ENCODE measurements at places on chromosomes 16 and 17. TPM values are rescaled to one million over a fixed set of nuclear protein-coding genes. Genes with fewer than 3 reads are reported as not detected.
A peak's percentile ranks its signal among the peaks of the same experiment; 100 is the strongest.

GRCh38 chr17:73693071-73693470 lies 48.8 kb upstream of the SDK2 start:
- no peak overlapping the region for H3K4me3 ChIP-seq
- H3K36me3 ChIP-seq: no peaks in the 10 kb centered on the region
- no peak for DNase-seq
- H3K27ac ChIP-seq: no peak overlapping the region
- no peaks in the 10 kb centered on the region for H3K27me3 ChIP-seq

- H3K4me3 ChIP-seq: no peak overlapping the region
- no peaks in the 10 kb centered on the region for H3K36me3 ChIP-seq
- H3K4me1 ChIP-seq: no peaks in the 10 kb centered on the region
- H3K27ac ChIP-seq: no peak overlapping the region
These were observed 280.1 kb upstream of the MON1B start for GRCh38 chr16:76910931-76911330.

- H3K4me1 ChIP-seq: no peaks in the 10 kb centered on the region
- H3K36me3 ChIP-seq: peaks cover 2% of the 10 kb centered on the region
- H3K27ac ChIP-seq: no peak overlapping the region
- no peak overlapping the region for H3K4me3 ChIP-seq
- peak; percentile 69 for DNase-seq
These were observed 12.4 kb downstream of the ZNF213 start for GRCh38 chr16:3147046-3147756.

DNA sequence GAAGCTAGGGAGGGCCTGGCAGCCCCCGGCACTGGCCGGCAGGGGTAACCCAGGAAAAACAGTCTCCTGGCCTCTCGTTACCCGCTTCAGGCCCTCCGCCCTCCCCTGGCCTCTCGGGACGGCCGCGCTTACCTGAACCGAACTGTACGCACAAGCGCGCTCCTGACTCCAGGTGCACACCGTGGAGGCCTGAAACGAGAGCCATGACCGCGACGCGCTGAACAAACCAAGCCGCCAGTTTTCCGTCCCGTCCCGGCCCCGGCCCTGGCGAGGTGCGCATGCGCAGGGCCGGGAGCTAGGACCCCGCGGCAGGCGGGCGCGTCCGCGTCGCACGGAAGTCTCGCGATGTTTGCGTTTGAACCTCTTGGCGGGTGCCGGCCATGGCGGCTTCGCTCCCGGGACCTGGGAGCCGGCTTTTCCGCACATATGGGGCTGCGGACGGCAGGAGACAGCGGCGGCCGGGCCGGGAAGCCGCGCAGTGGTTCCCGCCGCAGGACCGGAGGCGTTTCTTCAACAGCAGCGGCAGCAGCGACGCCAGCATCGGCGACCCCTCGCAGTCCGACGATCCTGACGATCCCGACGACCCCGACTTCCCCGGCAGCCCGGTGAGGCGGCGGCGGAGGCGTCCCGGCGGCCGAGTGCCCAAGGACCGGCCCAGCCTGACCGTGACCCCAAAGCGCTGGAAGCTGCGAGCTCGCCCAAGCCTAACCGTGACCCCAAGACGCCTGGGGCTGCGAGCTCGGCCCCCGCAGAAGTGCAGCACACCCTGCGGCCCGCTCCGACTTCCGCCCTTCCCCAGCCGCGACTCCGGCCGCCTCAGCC lies at the start of gene HASPIN:
Gene HASPIN (plus strand): TSS at position 348 of the 822 bp plus-strand sequence. CDS start 33 bp downstream, at position 381.
- H3K27me3 ChIP-seq: no peaks in the 10 kb centered on the region
- no peaks in the 10 kb centered on the region for H3K36me3 ChIP-seq
- peak; percentile 98 for DNase-seq
- H3K4me1 ChIP-seq: no peaks in the 10 kb centered on the region
- peak within 1 kb of the TSS; percentile 52 for H3K4me3 ChIP-seq
- H3K27ac ChIP-seq: no peak within 1 kb of the TSS

The DOC2A gene
- total RNA-seq: 0.23 TPM

GRCh38 chr16:67356396-67356795 lies 29.8 kb downstream of the LRRC36 start:
- no peak overlapping the region for H3K27ac ChIP-seq
- no peaks in the 10 kb centered on the region for H3K36me3 ChIP-seq
- no peak overlapping the region for H3K4me3 ChIP-seq
- H3K4me1 ChIP-seq: no peaks in the 10 kb centered on the region
- no peaks in the 10 kb centered on the region for H3K27me3 ChIP-seq

DNA sequence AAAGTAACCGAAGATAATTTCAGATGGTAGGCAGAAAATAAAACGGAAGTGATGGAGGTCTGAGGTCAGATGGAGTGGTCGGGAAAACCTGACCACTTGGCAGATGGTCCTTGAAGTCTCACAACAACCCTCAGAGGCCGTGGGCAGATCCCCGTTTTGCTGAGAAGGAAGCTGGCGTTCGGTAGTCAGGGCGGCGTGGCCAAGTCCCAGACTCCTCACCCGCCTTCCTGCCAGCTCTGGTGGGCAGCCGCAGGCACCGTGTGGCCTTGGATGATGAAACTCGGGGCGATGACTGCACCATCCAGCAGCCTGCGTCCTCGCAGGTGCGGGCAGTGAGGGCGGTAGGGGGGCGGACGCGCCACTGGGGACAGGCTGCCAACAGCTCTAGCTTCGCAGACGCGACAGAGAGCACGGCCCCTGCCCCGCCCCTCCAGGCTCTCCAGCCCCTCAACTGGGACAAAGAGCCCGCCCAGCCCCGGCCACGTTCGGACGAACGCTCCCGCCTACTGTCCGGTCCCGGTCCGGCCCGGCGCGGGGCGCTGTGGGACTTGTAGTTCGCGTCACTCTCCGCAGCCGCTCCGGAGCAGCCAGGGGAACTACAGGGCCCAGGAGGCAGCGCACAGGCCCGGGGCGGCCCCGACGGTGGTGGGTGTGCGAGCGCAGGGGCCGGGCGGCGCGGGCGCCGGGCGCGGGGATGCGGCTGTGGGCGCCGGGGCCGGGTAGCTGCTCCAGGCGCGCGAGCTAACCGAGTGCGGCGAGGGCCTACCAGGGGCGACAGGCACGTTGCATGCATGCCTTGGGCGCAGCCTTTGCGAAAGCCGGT lies at the start of gene GPT2:
Gene GPT2 (plus strand): TSS at position 673 of the 823 bp plus-strand sequence. CDS start 354 bp downstream, outside the sequence.
- no peaks in the 10 kb centered on the region for H3K36me3 ChIP-seq
- peak; percentile 100 for DNase-seq
- H3K4me1 ChIP-seq: no peaks in the 10 kb centered on the region
- H3K4me3 ChIP-seq: peak within 1 kb of the TSS; percentile 69
- H3K27me3 ChIP-seq: no peaks in the 10 kb centered on the region
- H3K27ac ChIP-seq: no peak within 1 kb of the TSS

DNA sequence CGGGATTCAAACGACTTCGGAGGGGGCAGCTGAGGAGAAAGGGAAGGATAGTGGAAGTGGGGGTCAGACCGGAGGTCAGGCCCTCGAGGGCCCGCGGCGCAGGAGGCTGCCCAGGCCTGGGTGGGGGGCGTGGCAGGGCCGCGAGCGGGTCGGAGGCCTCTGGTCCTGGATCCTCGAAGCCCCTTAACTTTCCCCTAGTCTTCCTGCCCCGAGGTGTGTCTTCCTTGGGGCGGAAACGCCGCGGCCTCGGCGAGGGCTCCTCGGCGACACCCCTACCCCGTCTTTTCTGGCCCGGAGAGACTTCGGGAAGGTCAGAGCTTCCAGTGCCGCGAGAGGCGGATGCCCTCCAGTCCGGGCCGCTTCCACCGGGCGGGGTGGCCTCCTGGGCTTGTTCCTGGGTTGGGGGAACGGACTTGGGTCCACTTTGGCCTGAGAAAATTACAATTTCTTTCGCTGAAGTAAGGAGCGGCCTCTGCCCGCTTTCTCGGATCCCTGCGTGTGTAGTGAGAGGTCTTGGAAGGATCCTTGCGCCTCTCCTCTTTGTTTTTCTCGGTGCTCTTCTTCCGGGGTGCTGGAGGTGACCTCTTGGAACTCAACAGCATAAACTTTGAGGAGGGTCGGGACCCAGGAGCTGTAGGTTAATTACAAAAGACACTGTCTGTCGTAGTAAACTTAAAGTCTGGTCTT lies 491 bp downstream of the IST1 start:
- no peaks in the 10 kb centered on the region for H3K27me3 ChIP-seq
- no peaks in the 10 kb centered on the region for H3K36me3 ChIP-seq
- H3K4me3 ChIP-seq: peak overlapping the region; percentile 81
- DNase-seq: peak; percentile 82

The APOH gene
- total RNA-seq: not detected

GRCh38 chr17:13476720-13477119 lies 125.0 kb downstream of the HS3ST3A1 start:
- no peaks in the 10 kb centered on the region for H3K4me1 ChIP-seq
- H3K36me3 ChIP-seq: no peaks in the 10 kb centered on the region
- no peaks in the 10 kb centered on the region for H3K27me3 ChIP-seq

DNA sequence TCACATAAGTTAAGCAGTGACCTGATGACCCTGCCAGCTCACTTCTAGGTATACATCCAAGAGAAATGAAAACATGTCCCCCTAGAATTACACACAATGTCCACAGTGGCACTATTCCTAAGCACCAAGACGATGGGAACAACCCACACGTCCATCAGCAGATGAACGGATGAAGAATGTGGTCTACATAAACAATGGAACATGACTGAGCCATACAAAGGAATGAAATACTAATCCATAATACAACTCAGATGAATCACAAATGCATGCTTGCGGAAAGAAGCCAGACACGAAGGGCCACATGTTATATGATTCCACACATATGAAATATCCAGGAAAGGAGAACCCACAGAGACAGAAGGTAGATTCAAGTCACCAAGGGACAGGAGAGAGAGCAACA lies 17.4 kb downstream of the USP22 start:
- no peak overlapping the region for H3K27ac ChIP-seq
- no peak for DNase-seq
- no peaks in the 10 kb centered on the region for H3K27me3 ChIP-seq
- H3K4me3 ChIP-seq: no peak overlapping the region
- peaks cover 3% of the 10 kb centered on the region for H3K4me1 ChIP-seq

GRCh38 chr16:54846766-54847165 lies 83.9 kb upstream of the IRX5 start:
- no peak overlapping the region for H3K27ac ChIP-seq
- H3K4me3 ChIP-seq: no peak overlapping the region
- H3K4me1 ChIP-seq: no peaks in the 10 kb centered on the region
- no peak for DNase-seq
- H3K27me3 ChIP-seq: no peaks in the 10 kb centered on the region
- H3K36me3 ChIP-seq: no peaks in the 10 kb centered on the region

DNA sequence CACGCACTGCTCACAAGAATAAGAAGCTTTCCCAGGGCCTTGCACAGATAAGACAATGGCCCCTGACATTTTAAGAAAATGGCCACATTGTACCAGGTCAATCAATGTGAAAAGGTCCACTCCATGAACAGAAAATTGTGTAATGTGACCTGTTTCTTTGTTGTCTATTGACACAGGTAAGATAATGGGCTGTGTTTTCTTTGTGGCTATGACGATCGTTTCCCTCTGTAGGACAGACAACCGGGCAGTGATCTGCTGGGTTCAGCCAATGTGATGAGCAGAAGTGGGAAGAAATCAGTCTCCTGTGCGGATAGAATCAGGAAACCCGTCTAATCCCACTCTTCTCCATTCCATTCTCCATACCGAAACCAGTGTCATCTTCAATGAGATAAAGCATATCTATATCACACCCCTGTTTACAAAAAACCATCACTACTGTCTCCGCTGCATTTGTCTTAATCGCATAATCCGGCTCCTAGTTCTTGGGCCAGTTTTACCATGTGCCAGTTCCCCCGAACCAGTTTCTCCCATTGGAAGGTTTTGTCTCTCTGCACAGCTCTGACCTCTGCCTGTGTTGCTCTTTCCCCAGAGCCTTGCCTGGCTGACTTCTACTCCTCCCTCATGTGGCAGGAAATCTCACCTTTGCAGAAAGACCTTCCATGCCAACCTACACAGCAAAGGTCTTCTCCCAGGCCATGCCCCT lies 66.9 kb upstream of the ATF7IP2 start:
- no peaks in the 10 kb centered on the region for H3K4me1 ChIP-seq
- H3K4me3 ChIP-seq: no peak overlapping the region
- no peaks in the 10 kb centered on the region for H3K27me3 ChIP-seq

Measured in aorta (tissue), 5 donors.